ENCODE measurements at places on chromosomes 1 and 21. TPM values are rescaled to one million over a fixed set of nuclear protein-coding genes. Genes with fewer than 3 reads are reported as not detected.

DNA sequence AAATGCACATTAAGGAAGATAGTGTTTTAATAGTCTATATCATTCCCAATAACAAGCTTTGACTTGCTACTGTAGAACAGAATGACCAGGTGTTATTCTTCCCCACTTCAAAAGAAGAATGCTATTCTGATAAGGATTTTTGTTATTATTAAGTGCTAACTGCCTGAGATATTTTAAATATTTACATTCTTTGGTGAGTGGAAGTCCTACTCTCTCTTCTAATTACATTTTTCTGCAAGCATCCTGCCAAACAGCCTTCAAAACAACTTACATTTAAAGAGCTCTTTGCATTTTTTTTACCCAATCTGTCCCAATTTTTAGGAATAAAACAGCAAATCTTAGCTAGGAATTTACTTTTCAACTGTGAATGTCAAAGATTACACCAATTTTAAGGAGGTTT is 23.5 kb upstream of the SYDE2 start:
- DNase-seq = no peak

GRCh38 chr1:21537511-21537931 is 28.3 kb downstream of the ALPL start:
- DNase-seq = no peak

- no peak for DNase-seq
Measured at GRCh38 chr1:41599912-41600311, 115.4 kb upstream of the EDN2 start.

- DNase-seq = peak; percentile 91
Measured at GRCh38 chr1:153598309-153599172, 14.4 kb downstream of the S100A16 start.

- peak; percentile 83 for DNase-seq
Measured at GRCh38 chr1:1594602-1595260, 5.2 kb downstream of the FNDC10 start.

Gene RORC
- not detected for total RNA-seq

Gene HRNR
- total RNA-seq = not detected

Gene FNDC5
- total RNA-seq = not detected

DNA sequence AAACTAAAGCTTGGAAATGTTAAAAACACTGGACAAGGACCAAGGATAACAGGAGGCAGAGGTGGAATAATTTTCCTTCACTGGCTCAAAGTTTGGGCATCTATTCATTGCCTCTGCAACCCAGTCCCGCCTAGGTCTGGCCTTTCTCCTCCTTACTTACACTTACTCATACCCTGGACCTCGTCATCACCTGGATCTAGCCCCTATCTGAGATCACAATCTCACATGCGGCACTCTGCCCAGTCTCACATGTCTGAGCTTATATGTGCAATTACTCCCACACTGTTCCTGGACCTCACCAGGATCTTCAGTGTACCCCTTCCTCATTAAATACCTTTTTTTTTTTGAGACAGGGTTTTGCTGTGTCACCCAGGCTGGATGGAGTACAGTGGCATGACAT is 37.6 kb downstream of the NVL start:
- DNase-seq = no peak

Gene ARID4B
- total RNA-seq = 47.4 TPM

Gene NBPF4
- under 0.01 TPM for total RNA-seq

DNA sequence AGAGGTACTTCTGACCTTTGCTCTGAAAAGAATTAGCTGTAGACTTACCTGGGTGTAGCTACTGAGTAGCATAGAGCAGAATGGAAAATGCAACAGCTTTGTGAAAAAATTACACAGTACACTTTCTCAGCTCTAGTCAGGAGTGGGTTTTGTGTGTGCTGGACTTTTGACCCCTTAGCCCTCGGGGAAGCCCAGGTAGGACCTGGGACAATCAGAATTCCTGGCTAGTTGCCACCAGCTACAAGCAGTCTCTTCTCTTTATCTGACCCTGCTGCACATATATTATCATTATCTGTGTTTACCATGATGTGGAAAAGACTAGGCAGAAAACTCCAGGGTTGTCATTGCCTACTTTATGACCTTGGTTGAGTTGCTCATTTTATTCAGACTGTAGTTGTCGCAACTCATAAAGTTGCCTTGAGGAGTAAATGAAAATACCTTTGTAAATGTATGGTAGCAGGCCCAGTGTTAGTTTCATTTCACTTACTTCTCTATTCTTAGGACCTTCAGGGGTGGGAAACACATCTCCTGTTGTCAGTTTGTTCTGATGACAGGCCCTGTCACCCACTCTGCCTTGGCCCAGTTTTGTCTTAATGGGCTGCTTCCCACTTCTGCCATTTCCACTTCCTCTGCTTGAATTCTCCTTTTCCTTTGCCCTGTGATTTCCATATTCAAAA is 5.4 kb downstream of the NEK7 start:
- DNase-seq = no peak

Gene HPCAL4
- total RNA-seq = not detected

Measured in osteoblast (primary cell).